Kidney (tissue), 22 donors: ENCODE measurements at places on chromosomes 16 and 17. TPM values are rescaled to one million over a fixed set of nuclear protein-coding genes. Genes with fewer than 3 reads are reported as not detected.

NOXO1 gene
- total RNA-seq = 0.57 TPM

ZG16 gene
- total RNA-seq = not detected

MAPT gene
- total RNA-seq = 2.9 TPM

SBK1 gene
- total RNA-seq = 2.5 TPM

DNA sequence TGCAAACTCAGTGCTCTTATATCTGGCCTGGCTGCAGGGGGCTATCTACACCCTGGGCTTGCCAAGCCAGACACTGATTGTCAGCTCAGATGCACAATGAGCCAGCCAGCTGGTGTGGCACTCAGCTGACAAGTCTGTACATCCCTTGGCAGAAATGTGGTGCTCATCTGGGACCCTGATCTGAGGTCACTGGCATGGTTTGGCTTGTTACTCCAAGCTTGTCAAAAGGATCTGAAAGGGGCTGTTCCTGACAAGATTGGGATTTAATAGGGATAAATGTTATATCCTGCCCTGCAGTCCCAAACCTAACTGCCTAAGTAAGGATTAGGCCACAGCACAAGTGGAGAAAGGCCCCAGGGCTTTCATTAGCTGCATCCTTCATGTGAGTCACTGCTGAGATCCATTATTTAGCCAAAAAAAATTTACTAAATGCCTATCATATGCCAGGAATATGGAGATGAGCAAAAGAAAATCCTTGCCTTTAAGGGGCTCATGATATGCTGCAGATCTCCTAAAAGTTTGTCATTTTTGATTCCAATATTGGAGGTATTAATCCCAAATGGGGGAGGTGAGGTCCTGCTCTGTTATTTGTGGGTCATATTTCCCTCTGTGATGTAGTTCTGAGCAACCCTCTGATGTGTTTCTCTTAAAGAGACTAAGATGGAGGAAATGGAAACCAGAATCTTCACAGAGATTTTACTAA is 6.3 kb downstream of the SLC6A2 start:
- no peak for DNase-seq

CDH13 gene
- total RNA-seq = 13.8 TPM

ACSM2B gene
- 48.2 TPM for total RNA-seq

- no peak for DNase-seq
Observed at GRCh38 chr16:3509470-3509928, 8.7 kb downstream of the CLUAP1 start.
